ENCODE measurements at places on chromosomes 5 and 9. TPM values are rescaled to one million over a fixed set of nuclear protein-coding genes. Genes with fewer than 3 reads are reported as not detected.

DNA sequence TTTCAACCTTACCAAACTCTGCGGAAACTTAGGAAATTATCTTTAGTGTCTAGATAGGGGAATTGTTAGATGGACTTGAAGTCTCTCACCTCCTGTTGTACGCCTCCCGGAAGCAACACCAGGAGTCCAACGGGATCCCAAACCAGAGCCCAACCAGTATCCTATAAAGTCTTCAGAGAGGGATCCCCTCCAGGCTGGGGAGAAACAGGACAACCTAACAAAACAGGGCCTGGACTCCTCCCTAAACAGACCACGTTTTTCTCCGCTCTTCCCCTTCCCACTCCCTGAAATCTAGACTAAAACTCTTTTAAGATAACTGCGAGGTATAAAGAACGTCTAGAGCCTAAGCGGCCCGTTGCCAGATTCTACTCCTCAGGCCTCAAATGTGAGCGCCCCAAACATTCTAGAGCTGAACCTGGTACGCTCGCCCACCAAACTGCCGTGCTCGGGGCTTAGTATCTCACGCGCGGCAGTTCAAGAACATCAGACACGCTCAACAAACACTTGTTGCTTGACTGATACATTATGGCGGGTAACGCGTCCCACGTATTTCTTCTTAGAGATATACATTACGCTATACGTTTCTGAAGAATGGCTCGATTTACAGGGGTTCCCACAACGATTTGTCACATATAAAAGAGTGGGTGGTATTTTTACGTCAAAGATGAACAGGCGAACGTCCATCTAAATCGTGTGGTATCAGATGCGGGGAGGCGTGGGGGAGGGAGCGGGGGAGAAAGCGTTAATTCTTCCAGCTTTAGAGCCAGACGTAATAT is 663 bp upstream of the SMIM27 start:
- no peak for DNase-seq

- no peak for DNase-seq
These were observed 664.8 kb upstream of the ZNF608 start for GRCh38 chr5:125411071-125411743.

Gene C5orf15
- total RNA-seq, result 45.0 TPM

DNA sequence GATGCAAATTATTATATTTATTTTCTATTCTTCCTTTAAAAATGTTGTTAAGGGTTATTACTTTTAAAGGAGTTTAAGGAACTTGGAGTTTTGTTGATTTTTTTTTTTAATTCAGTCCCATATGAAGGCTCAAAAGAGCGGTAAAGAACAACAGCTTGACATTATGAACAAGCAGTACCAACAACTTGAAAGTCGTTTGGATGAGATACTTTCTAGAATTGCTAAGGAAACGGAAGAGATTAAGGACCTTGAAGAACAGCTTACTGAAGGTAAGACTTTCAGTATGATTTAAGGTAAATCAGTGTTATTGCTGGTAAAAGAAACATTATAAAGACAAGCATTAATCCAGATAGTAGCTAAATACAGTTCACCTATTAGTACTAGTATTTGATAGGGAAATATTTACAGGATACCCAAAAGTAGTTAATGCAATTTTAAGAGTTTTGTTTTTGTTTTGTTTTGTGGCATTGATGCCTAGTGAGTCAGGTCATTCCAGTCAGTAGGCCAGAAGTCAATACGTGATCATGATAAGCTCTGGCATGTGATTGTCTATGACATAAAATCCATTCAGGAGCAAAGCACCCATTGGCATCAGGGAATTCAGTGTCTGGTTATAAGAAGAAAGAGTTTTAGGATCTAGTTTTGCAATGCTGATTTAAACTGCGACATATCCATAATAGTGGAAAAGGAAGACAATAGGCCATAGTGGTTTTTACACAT is 49.2 kb downstream of the CNTRL start:
- no peak for DNase-seq

Gene SPTLC1
- 103 TPM for total RNA-seq

GRCh38 chr5:151664694-151665585 is 21.8 kb downstream of the SPARC start:
- DNase-seq, result no peak

Gene CERCAM
- total RNA-seq, result 87.2 TPM

- DNase-seq, result peak; percentile 19
These were observed at the start of gene SOWAHA for GRCh38 chr5:132812781-132813598. TSS of gene SOWAHA (plus strand) at chr5:132813302. CDS start at chr5:132813622, 320 bp downstream.

DNA sequence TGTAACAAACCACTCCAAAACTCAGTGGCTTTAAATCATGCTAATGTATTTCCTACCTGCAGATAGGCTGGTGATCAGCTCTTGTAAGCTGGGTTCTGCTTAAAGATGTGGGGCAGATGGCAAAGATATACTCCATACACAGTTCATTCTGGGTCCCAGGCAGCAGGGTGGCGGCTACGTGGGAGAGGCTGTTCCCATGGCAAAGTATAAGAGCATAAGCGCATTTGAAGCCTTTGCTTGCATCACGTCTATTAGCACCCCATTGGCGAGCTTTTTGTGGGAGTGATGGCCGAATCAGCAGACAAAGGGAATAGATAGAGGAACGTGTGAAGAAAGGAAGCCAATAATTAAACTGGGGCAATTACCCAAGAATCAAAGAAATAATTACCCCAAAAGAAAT is 523.1 kb downstream of the SPATA31D1 start:
- no peak for DNase-seq

GRCh38 chr5:78275998-78276543 is 18.4 kb downstream of the AP3B1 start:
- no peak for DNase-seq

DNA sequence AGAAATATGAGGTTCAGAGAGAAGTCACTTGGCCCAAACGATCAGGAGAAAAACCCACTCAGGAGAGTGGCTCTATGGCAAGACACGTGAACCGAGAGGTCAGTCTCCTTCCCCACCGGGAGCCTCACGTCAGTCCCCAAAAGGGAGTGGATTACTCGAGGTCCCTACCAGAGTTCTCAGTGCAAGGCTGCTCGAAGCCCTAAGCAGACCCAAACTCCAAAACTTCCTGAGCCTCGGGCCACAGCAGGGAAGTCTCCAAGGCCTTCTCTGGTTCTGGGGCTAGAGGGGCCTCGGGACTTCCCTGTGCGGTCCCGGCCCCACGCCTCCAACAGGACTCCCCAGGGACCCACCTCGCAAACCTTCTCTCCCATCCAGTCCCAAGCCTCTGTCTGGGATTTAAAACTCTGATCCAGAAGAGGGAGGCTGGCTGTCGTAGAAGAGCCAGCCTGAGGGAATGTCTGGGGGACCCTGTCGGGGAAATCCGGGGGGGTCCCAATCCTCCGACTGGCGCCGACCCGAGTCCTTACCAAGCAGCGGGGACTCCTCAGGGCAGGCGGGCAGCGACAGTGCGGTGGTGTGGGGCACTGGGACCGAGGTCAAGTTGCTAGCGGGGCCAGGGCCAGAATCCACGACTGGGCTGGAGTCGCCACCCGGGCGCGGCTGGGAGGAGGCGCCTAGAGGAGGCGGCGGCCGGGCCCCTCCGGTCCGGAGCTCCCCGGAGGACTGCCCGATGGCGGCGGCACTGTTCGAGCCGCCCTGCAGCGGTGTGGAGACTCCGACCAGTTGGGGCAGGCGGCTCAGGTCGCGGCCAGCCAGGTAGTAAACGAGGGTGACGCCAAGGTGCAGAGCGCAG is 679 bp downstream of the B4GALT1 start:
- DNase-seq, result no peak
